NCI-H526 (cell line): ENCODE measurements at places on chromosomes 4 and X.

DNA sequence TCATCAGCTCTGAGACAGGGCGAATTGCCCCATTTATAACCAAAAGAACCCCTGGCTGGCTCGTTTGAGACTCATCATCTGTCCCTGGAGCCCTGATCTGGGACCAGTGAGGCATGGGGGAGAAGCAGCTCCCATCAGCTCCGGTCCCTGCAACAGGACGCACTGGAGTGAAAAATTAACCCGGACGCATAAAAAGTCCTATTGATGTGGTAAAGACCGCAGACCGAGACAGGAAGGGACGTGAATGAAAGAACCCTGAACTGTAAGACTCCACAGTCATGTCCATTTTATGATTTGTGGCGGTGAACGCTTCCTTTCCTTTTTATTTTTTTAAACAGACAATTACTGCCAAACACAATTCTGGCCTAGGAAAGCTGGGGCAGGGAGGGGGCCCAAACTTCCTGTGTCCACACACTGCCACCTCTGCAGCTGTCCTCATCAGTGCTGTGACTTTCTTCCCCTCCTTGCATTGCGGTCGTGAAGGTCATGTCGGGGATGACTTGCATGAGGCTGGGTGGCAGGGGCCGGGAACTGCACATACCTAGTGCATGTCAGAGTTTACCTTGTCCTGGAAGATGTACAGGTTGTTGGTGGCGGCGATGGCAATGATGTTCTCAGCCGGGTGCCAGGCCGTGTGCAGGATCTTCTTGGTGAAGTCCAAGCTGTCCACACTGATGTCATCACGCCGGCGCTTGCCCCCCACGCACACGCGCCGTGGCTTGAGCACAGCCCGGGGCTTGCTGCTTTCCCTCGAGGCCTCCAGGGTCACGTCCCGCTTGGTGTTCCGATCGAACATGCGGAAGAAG is 53.3 kb downstream of the WFS1 start:
- DNase-seq, result no peak

DNA sequence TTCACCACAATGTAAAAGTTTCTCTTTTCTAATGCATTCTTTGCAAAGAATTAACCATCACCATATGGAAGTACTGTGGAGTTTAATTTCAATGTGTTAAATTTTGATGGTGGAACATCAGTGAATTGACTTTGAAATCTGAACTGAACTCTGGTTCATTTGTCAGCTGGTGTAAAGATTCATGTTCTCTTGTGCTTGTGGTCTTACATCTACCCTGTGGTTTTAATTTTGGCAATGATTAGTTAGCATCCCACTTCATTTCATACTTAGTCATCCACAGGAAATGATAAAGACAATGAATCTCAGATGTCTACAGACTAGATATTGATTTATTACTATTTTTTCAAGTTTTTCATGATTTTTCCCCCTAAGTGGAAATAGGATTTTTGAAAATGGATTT is 77.8 kb downstream of the GRID2 start:
- no peak for DNase-seq

DNA sequence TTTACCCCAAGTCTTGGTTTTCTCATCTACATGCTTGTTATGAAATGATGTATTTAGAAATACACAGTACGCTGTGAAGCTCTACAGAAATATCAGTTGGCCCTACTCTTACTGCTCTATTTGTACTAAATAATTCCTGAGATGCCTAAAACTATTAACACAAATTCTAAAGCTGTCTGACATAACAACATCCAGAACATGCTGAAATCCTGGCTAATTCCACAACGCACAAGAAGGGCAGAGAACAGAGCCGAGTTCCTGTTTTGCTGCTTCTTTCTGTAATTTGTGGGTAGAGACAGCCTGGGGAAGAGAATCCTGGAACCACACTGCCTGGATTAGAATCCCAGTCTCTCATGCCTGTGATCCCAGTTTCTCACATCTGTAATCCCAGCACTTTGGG is 59.0 kb downstream of the ZNF827 start:
- DNase-seq, result no peak

- DNase-seq, result no peak
Observed at GRCh38 chr4:76420762-76421581, at the start of gene CCDC158. CCDC158 (minus strand) TSS chr4:76421141; CDS start chr4:76403207, 17,934 bp downstream.

GRCh38 chr4:73251384-73251783 is 7.2 kb downstream of the ANKRD17 start:
- DNase-seq, result no peak
